ENCODE measurements at places on chromosomes 5 and 9.

GRCh38 chr5:6633469-6634245, 417 bp downstream of the SRD5A1 start:
- DNase-seq = peak; percentile 10

- no peak for DNase-seq
These were observed 129.1 kb downstream of the FANCC start for GRCh38 chr9:95188459-95188858.

DNA sequence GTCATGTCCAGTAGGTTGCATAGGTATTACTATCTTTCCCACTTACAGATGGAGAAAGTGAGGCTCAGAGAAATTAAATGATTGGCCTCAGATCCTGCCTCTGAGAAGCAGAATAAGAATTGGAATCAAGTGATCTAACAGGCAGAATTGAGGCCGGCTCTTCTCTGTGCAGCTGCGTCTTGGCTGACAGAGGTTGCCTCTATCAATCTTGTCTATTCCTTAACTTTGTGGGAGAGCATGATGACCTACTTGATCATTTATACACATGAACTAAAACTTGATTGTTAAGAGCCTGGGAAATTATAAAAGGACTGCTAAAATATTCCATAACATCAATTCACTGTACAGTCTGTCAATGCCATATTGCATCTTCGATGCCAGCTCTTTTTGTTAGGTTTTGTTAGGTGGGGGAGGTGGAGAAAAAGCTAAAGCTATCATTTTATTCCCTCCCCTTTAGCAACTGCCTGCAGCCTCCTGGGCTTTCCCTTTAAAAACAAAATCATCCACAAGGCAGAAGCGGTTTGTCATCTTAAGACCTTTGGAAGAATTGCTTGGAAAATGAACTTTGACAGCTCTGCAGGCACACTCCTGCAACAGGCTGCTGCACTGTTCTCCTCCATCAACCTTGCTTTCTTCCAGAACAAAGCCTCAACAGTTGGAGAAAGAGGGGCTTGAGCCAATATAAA, 247.4 kb downstream of the SMARCA2 start:
- DNase-seq = no peak

DNA sequence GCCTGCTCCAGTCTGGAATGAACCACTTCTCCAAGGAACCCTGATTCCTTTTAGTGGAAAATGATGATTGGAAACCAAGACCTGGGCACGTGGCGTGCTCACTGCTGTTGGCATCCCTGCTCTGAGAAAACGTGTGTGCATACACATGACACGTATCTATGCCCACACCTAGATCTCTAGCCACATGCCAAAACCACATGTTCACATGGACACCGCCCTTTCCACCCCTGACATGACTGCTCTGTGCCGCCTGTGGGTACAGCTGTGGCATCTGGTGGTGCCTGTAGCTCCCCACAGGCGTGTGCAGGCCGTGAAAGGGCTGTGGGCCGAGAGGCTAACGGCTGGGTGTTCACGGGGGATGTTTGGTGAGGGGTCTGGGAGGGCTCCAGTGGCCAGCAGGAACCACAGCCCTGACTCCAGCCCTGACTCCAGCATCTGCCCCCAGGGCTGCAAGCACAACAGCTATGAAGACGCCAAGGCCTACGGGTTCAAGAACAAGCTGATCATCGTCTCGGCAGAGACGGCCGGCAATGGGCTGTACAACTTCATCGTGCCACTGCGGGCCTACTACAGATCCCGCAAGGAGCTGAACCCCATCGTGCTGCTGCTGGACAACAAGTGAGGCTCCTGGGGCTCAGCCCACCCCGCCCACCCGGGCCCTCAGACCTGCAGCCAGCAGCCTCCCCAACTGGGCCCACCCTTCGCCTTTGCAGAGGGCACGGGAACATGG, 75.1 kb downstream of the KCNT1 start:
- no peak for DNase-seq

- DNase-seq = no peak
These were observed 348.3 kb upstream of the CDH6 start for GRCh38 chr5:30845194-30845593.

- DNase-seq = no peak
These were observed 360.8 kb downstream of the HCN1 start for GRCh38 chr5:45335346-45335745.

GRCh38 chr9:70352356-70352755, 62.1 kb downstream of the KLF9 start:
- no peak for DNase-seq

- DNase-seq = no peak
These were observed 39.1 kb downstream of the PCDH1 start for GRCh38 chr5:141839015-141839513.

DNA sequence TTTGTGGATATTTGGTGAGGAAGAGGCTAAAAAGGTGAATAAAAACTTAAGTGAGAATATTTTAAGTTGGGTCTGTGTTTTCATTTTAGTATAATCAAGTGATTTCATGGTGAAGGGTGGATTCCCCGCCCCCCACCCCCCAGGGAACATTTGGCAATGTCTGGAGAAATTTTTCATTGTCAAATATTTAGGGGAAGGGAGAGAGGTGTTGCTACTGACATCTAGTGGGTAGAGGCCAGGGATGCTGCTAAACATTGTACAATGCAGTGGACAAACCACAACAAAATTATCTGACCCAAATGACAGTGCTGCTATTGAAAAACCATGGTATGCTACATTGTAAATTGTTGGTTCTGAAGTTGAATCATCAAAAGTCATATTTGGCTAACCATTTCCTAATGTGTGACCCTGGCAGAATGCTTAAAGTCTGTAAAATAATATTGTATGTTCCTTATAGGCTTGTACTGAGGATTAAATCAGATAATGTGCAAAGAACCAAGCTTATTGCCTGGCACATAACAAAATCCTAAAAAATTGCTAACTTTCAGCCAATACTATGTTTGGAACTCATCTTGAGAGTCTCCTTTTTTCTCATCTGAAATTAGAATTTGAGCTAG, 5.6 kb downstream of the C5orf24 start:
- no peak for DNase-seq

DNA sequence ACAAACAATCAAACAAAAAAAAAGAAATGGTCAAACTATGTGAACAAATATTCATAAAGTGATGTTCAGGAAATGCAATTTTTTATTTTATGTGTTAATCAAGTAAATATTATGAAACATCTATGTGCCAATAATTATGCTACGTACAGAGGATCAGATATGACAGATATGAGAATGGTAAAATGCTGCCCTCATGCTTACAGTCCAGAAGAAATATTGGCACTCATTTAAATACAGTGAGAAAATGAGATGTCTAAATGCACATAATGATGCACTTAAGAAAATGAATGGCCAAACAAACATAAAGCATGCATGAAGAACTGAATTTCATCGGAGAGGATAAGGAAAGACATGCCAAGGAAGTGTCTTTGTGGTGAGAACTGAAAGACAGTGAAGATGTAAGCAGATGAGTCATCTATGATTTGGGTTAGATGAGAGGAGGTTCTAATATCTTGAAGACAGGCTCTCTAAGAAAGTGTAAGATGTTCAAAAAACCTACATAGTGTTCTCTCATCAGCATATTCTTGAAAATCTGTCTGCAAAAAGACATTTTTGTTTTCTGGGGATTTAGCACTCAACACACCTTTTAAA, 1231.1 kb upstream of the ACO1 start:
- DNase-seq = no peak

- DNase-seq = no peak
These were observed 5.0 kb downstream of the SQSTM1 start for GRCh38 chr5:179825655-179826182.

- no peak for DNase-seq
These were observed 188.3 kb downstream of the GRIA1 start for GRCh38 chr5:153678617-153679329.

GRCh38 chr5:34005211-34005610, 2.6 kb downstream of the AMACR start:
- DNase-seq = no peak

DNA sequence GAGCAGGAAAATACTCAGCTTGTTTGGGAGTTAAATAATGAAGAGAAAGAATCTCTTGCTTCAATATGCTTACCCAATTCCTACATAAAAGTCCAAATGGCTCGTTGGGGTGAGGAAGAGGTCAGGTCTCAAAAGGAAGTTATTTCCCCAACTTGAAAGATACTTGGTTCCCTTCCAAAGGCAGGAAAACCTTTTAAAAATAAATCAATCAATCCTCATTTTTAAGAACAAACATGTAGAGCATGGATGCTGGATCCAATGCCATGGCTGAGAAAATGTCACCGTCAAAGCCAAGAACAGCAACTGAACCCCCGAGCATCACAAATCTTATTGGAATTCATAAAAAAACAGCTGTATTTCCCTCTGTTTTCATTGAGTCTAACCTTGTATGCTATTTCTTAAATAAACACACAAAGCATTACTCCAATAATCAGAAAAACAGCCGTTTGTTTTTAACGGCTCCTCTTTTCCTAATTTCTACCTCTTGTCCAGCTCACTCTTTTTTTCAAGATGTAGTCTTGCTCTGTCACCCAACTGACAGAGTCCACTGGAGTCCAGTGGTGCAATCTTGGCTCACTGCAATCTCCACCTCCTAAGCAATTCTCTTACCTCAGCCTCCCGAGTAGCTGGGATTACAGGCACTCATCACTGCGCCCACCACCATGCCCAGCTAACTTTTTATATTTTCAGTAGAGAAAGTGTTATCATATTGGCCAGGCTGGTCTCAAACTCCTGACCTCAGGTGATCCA, 140.7 kb downstream of the GNA14 start:
- no peak for DNase-seq

DNA sequence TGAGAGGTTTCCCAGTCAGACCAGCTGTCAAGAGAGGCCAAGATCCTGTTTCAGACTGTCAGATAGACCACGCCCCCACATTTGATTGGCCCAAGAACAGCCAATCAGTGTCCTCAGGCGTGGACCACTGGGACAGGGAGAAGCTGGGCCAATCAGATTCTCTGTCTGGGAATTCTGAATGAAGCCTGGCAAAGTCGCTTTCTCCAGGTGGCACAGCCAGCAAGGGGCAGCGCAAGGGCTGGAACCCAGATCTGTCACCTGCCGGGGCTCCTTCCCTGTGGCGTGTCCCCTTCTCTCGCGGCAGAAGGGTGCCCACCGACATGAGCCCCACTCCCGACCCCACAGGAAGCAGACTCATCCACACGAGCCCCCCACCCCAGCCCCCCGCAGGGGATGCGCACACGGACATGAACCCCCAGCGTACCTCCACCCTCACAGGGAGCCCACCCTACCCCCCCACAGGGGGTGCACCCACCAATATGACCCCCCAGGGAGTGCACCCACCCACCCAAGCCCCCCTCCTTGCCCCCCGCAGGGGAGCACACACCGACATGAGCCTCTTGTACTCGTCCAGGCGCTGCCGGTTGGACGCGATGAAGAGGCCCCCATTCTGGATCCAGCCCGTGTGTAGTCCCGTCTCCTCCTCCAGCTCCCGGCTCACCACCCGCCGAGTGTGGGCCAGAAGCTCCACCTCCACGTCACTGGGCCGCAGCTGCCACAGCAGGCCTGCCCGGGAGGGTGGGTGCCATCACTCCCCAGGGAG, 6.1 kb downstream of the SARDH start:
- peak; percentile 72 for DNase-seq

- no peak for DNase-seq
These were observed 312.0 kb downstream of the TLE1 start for GRCh38 chr9:81377320-81377719.

GRCh38 chr5:74865804-74866595, at the start of gene FAM169A:
Gene FAM169A, minus strand, starts transcription at chr5:74866387. Its CDS starts 24,711 bp downstream, at chr5:74841676.
- DNase-seq = peak; percentile 1

GRCh38 chr5:155430192-155430591, 416.6 kb downstream of the KIF4B start:
- no peak for DNase-seq

GRCh38 chr5:67346611-67347010, 150.0 kb upstream of the CD180 start:
- no peak for DNase-seq

Data from NCI-H2107 (cell line).